Upper lobe of right lung (tissue), 1 donor: ENCODE measurements at places on chromosomes 13 and 19. TPM values are rescaled to one million over a fixed set of nuclear protein-coding genes. Genes with fewer than 3 reads are reported as not detected.

DNA sequence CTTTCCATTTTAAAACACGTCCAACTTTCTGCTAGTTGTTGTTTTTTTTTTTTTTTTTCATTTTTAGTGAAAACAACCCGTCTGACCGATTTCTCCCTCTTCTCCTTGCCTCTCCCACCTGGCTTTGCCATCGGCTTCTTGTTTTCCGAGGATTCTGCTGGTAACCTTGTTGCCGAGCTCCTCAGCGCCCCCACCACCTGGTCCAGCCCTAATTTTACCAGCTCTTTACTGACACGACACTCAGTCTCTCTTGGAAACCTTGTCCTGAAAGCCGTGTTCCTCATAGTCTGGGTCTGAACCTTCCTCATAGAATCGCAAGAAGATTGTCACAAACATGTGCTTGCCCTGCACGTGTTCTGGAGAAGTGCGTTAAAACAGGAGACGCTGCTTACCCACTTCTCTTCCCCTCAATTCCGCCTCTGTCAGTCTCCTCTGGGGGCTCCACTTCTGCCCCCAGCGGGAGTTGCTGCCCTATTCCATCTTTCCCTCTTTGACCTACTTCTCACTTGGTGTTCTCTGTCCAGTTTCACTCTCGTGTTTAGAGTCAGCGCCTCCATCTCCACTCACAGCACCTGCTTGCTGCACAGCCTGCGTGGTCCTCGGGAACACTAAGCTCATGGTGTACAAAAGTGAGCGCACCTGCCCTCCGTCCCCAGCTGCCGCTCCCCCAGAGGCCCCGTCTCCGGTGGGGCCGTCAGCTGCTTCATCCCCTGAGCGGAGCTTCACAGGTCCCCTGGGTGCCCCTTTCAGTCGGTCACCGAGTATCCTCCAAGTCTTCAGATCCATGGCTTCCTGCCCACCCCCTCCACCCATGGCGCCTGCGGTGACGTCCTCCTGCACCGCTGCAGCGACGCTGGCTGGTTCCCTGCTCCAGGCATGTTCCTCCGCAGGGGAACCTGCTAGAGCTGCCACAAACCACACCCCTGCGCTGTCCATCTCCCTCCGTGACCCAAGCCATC lies 65.1 kb downstream of the TM9SF2 start:
- no peak for DNase-seq

Gene STARD13
- total RNA-seq = 60.4 TPM

Gene ONECUT3
- total RNA-seq = not detected

GRCh38 chr19:15394426-15394825 lies 14.8 kb upstream of the AKAP8 start:
- no peak for DNase-seq

DNA sequence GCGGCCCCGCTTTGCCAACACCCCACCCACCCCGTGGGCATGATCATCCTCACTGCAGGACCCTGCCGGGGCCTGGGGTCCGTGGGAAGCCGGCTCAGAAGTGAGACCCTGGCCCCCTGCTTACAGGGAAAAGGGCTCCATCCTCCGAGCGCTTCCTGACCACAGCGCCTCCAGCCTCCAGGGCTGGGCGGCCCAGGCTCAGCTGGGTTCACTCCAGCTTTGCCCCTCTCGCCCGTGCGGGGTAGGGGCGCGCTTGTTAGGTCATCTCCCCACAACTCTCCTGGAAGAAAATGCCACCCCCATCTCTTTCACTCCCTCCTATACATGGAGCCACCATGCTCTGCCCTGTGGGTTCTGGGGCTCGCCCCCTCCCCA lies 6.6 kb upstream of the C1QTNF9B start:
- DNase-seq = no peak

DNA sequence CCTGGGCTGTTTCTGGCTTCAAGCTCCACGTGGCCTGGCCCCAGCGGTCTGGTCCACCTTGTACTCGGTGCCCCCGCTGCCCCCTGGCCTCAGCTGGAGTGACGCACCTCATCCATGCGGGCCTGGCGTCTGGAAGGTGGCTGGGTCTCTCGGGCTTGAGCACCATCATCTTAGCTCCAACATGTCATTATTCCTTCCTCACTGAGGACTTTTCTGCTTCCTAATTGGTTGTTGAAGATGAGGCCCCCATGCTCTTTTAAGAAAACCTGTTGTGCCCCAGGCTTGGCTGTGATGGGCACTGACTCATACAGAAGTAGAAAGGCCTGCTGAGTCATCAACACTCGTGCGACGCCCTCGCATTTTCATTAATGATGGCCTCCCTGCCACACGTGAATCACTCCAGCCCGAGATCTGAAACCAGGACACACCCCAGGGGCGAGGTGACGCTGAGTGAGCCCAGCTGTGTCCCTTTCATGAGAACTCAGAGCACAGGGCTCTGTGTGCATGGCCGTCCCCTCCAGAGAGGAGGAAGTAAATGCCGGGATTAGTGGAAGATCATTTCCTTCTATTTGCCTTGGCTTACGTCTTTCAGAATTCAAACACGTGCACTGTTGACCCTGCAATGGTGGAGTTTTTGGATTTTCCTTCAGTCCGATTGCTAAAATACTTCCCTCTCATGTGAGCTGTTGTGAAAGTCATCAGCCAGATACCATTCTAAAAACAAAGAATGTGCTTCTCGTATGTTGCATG lies 14.0 kb upstream of the GJA3 start:
- peak; percentile 90 for DNase-seq

DNA sequence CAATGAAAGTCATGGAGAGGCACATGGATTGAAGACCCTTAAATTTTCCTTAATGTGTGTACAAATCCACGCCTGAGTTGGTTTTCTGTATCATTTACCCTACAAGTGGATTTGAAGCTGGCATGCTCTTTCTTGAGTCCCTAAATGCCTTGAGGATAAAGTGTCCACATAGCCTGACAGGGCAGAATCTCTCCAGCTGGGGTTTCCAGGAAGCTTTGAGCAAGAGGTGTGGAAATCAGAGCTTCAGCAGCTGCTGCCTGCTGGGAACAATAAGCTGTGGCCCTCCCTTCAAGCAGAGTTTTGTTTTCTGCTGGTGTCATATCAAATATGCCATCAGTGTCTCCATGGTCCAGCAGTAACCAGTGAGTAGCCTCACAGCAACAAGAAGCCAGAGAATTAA lies 120.3 kb upstream of the SERTM1 start:
- no peak for DNase-seq

Gene DHDH
- total RNA-seq = 3.0 TPM

Gene SPHK2
- 23.3 TPM for total RNA-seq

DNA sequence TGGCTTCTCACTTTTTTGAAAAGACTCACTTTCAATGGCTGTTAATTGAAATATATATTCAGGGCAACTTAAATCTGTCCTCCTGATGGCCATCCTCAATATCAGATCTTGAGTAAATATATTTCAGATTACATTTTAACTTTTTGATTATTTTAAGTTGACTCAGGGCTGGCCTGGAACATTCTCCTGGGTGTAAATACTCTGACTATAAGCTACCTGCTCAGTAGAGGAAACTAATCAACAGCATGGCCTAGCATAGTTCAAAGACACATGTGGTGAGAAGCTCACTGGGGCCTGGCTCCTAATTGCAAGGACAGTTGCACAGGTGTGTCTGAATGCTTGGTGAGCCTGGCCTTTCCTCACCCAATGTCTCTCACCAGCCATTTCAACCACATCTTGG lies 5.5 kb upstream of the ZNF726 start:
- DNase-seq = no peak

DNA sequence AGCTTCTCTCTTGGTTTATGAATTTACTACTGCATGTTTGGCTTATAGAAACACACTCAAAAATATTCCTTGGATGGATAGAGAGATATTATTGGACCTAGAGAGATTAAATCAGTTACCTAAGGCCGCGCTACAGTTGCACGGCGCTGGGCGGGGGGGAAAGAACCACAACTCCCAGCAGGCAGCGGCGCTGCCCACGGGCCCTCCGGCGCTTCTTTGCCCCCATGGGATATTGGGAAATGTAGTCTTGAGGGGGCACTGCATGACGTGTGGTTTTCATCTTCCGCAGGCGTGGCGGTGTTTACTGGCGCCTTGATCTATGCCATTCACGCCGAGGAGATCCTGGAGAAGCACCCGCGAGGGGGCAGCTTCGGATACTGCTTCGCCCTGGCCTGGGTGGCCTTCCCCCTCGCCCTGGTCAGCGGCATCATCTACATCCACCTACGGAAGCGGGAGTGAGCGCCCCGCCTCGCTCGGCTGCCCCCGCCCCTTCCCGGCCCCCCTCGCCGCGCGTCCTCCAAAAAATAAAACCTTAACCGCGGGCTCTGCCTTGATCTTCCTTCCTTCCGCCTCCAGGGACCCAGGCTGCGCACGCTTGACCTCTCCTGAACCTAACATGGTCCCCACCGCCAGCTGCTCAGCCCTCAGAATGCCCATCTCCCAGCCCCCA lies 4.8 kb downstream of the EMP3 start:
- DNase-seq = peak; percentile 90

GRCh38 chr19:51144482-51145045 lies 2.5 kb downstream of the SIGLEC7 start:
- no peak for DNase-seq

DNA sequence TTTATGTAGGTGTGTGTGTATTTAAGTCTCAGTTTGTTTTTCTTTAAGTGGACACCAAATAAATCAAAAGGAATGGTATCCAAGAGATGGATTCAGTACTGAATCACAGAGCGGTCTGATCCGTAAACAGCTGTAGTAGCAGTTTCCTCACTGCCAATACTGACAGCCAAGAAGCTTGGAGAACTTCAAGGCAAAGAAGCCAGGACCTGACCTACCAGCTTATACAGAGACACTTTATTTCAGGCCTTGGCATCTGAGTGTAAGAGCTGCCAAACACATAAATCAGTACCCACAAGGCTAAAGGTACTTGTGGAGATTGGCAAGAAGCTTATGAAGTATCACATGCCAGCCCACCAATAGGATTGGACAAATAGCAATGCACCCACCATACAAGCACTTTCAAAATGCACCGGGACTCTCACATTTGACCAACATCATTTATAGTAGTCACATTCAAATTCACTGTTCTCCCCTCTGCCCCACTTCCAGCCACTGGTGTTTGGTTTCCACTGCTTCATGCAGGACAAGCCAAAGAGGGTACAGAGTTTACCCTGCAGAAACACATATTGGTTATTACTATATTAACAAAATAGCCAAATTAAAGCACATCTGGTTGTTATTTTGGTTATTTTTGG lies 357.9 kb downstream of the KLF12 start:
- no peak for DNase-seq

- peak; percentile 86 for DNase-seq
Measured at GRCh38 chr19:41951686-41952172, 7.4 kb downstream of the RABAC1 start.

Gene DNAJC3
- 67.9 TPM for total RNA-seq

DNA sequence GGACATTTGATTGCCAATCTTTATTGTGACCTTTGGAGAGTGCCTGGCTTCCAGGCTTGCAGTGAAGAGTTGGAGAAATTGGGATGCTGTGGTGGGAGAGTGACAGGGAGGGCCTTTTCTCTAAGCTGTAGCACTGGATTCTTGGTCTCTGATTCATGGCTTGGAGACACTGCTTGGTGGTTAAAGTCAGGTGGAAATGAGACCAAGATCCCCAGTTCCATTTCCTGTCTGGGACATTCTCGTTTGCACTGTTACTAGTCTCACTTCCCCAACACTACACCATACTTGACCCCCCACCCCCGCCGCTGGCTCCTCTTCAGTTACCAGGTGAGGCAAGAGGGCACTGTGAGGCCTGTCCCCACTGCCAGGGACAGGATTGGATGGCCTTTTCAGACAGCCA lies 2.9 kb downstream of the SUPT5H start:
- no peak for DNase-seq
